ENCODE measurements at places on chromosomes 7 and 10.

DNA sequence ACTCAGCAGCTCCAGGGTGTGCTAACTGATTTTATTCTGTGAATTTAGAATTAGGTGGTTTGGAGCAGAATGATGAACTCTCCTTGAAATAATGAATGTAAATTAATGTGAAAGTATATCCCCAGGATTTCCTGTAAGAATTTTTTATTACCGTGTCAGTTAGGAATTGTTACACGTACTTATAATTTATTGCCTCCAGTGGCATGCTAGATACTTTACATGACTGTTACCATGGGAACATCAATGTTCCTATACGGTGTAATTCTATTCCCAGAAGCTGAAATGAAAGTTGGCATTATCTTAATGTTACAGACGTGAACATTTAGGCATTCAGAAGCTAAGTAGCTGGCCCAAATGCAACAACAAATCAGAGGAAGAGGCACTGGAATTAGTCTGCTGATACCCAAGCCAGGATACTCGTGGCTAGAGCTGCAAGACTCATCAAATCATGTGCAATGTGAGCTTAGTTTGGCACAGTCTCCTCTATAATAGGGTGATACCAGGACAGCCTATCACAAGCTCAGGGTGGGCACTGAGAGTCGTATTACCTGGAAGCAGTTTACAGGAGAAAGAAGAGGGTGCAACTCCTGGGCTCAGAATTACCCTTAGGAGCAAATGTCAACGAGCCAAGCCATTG, 30.0 kb upstream of the PRKAR2B start:
- DNase-seq, result no peak

DNA sequence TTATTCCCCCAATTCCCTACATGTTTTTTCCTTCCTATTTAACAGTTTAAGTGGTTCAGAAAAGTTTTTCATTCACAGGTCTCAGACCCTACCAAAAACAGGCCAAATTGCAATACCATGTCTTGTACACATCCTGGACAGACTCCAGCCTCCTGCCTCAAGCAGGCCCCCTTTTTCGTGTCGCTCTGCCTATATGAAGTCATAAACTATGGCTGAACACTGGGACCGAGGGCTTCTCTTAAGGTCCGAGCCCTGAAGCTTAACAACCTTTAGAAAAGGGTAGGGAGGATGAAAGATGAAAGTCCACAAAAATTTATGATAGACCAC, 1.4 kb downstream of the FBXW4 start:
- no peak for DNase-seq

DNA sequence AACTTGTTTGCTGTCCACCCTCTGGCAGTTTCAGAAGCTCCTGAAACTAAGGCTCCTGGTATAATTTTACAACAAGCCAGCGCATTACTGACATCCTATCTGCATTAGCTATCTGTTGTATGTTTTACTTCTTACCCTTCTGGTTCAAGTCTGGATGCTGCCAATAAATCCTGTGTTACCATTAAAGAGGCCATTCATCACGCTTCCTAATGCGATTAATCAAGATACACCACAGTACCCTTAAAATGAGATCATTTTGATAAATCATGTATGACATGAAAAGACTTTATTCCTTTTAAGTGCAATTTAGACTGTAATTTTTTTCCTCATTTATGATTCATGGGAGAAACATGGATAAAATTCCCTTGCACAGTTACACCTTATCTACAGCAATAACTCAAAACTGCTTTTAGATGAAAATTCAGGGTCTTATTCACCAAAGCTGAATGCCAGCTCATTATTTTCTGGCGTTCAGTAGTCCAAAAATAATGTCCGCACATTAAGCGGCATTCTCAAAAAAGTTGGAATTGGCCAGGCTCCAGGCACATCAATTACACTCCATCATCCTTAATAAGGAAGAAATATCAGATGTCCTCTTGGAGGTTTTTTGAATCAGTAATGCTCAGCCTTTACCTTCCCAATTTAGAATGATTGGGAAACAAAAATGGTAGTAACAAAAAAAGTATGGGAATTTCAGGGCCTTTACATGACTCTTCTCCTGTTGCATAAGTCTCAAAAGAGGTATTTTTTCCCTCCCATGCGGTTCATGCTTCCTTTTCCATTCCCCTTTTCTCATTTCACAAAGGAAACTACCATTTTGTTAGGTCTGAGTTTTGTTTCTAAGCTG, 878.5 kb downstream of the LRMDA start:
- no peak for DNase-seq

DNA sequence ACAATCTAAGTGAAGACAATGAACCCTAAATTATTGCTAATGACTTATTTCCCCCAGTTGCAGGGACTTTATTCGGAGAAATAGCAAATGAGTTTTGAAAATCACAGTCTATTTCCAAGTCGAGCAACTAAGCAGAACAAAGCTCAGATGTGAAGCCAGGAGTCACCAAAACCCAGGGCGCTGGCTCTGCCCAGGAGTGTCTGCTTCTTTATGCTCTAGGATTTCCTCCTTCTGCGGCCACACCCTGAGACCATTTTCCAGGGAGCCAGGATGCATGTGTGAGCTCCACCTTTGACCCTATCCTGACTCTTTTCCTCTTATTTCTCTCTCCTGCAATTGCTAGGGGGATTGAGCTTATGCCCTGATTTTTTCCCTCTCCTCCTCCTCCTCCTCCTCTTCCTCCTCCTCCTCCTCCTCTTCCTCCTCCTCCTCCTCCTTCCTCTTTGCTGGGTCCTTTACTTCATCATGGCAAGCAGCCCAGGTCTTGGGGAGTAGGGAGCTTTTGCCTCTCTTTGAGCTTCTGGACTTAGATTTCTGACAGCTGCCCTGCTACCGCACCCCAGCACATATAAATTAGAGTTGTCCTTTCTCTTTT, 234.4 kb downstream of the ARL4A start:
- DNase-seq, result no peak

DNA sequence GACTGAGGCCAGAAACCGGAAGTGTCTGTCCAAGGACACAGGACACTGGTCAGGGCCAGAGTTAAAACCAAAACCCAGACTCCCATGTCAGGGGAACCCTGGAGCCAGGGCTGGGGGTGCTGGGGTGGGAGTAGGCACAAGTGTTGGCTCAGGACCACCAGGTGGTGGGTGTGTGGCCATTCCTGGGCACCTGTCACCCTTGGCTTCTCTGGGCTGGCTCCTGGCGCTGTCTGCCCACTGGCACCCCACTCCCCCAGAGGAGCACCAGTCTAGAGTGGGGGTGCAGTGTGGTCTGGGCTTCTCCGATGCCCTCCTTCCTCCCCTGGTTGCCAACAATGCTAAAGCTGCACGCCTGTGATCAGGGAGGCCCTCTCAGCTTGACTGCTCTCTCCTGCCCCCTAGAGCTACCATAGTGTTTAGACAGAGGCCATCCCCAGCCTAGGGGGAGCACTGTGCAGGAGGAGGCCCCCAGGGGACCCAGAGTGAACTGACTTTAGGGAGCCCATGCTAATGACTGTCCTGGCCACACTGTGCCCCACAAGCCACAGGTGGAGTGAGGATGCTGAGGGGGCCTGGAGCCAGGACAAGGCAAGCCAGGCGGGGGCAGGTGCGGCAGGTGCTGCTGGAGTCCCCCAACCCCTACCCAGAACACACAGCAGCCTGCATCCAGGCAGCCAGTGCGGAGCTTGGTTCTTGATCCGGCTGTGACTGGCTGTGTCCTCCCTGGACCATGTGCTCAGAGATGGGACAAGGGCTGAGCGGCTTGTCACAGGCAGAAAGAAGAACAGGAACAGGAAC, 11.0 kb downstream of the RASGEF1A start:
- DNase-seq, result peak; percentile 19

- DNase-seq, result no peak
Measured at GRCh38 chr10:17100586-17100985, 29.0 kb downstream of the CUBN start.

DNA sequence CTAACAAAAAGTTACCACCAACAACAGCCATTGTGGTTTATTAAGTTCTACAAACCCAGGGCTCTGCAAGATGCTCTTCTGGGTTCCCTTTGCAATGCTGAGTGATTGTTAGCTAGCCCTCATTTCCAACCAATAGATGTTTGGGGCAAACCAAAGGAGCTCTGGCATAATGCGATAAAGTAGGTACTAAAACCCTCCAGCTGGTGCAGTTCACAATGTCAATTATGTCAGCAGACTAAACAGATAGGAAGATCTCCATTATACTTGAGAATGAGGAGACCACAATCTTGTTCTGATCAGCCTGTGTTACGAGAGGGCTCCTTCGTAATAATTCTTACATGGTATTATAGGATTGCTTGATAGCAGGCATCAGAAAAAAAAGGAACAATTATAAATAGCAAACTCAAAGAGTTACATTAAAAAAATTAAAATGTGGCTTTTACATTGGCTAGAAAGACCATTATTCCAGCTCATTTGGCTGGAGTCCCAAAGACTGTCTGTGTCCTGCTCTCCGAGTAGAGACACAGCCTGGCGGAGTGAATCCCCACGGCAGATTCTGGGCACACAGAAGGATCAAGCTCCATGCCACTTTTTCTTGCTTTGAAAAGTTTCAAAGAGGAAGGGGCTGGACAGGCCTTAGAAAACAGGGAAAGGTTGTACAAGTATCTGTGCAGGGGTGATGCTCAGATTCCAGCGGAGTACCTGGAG, 93.8 kb downstream of the ZRANB1 start:
- no peak for DNase-seq

DNA sequence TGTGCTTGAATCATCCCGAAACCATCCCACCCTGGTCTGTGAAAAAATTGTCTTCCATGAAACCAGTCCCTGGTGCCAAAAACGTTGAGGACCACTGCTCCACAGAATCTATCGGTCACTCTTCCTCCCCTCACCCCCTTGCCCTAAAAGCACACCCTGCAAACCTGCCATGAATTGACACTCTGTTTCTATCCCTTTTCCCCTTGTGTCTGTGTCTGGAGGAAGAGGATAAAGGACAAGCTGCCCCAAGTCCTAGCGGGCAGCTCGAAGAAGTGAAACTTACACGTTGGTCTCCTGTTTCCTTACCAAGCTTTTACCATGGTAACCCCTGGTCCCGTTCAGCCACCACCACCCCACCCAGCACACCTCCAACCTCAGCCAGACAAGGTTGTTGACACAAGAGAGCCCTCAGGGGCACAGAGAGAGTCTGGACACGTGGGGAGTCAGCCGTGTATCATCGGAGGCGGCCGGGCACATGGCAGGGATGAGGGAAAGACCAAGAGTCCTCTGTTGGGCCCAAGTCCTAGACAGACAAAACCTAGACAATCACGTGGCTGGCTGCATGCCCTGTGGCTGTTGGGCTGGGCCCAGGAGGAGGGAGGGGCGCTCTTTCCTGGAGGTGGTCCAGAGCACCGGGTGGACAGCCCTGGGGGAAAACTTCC, 784 bp upstream of the SERPINE1 start:
- DNase-seq, result no peak

- DNase-seq, result no peak
Measured at GRCh38 chr7:71636329-71636728, 504.4 kb downstream of the GALNT17 start.

GRCh38 chr10:60992636-60993035, 48.7 kb upstream of the RHOBTB1 start:
- DNase-seq, result no peak

DNA sequence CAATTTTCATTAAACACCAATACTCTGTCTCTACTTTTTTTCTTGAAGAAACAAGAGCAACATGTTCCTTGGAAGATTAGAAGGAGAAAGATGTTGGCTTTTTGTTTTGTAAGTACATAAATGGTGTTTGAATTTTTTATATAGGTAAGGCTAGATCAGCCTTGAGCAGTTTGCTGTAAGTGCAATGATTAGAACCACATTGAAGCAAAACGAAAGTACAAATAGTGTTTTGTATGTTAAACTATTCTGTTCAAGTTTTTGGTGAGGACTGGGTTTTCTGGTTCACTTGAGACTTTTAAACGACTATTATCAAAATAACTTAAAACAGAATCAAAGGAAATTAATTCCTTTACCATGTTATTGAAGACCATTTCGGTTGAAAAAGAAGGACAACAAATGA, 162.9 kb upstream of the NRP1 start:
- no peak for DNase-seq

- no peak for DNase-seq
Measured at GRCh38 chr10:97034958-97035769, 150.6 kb downstream of the SLIT1 start.

- no peak for DNase-seq
Measured at GRCh38 chr7:11613292-11613930, 218.6 kb downstream of the THSD7A start.

GRCh38 chr7:148620749-148621359, 30.3 kb downstream of the C7orf33 start:
- DNase-seq, result no peak

- no peak for DNase-seq
Measured at GRCh38 chr7:24058953-24059352, 225.0 kb upstream of the NPY start.

GRCh38 chr10:73044378-73045285, 52.0 kb downstream of the P4HA1 start:
- no peak for DNase-seq

DNA sequence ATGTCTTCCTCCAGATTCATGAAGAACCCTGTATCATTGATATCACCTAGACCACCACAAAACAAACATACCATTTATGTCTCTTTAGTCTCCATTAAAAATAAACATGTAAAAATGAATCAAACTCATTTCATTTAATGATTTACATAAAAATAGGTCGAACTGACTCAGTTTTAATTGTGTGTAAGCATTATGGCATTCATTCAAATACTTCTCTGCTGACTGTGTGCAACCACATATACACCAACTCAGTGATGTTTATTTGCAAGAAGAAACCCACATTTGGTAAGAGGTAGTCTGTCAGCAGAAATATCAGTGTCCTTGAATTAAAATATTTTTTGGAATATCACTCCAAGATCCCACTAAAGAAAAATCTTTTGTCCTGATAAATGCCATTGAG, 30.5 kb downstream of the ABCB1 start:
- no peak for DNase-seq

- DNase-seq, result no peak
Measured at GRCh38 chr7:106610996-106611886, 49.7 kb downstream of the CCDC71L start.

DNA sequence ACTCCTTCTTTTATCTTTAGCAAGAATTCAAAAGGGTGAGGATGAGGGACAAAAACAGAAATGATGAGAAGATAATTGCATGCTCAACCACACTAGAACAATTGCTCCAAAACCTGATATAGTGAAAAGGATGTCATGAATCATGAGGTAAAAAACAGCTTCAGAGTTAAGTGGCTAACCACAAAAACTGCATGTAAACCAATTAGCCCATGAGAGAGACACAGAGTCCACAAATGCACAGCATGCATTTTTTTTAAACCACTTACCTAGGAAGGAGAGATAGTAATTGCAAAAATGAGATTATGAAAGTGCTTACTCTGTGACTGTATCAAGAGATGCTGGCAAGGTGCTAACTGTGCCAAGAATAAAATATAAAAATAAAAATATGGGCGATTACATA, 132.9 kb downstream of the MBL2 start:
- DNase-seq, result no peak

DNA sequence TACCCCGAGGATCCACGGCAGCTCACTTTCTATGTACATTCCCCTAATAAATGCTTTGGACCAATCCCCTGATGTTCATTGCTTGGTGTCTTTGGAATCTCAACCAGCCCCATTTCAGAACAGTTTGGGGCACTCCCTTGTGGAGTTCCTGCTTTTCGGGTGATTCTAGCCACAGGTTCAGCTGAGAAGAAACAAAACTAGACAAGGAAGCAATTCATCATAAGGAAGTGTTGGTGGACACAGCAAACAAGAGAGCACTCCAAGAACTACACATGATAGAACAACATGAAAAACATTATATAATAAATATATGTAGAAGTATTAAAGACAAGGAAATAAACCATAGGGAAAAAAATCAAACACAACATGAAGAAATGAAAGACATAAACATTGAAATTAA, 6.0 kb upstream of the CCDC136 start:
- no peak for DNase-seq

GRCh38 chr10:91610919-91611318, 22.0 kb downstream of the PPP1R3C start:
- DNase-seq, result no peak

Data from stimulated activated naive CD4-positive, alpha-beta T cell treated with Interleukin-2 at 50 U/mL for 16 hours (primary cell).